ENCODE measurements at places on chromosomes 1 and 21.

DNA sequence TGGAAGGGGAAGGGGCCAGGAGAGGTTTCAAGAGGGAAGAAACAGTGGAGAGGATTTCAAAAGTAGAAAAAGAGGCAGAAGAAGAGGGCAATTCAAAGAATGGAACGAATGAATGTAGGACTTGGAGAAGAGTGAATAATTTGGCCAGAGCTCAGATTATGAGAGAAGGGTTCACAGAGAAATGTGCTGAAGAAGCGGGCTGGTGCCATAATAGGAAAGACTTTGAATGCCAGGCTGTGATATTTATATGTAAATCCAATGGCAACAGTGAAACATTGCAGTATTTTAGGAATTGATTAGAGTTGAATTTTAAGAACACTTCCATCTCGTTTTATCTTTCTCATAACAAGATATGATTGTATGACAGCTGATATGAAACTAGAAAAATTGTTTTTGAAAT is 36.0 kb upstream of the ANGPTL7 start:
- DNase-seq: no peak

GRCh38 chr1:23283667-23284602 is 60.1 kb downstream of the HNRNPR start:
- no peak for DNase-seq

- peak; percentile 72 for DNase-seq
These were observed 9.5 kb downstream of the CTSK start for GRCh38 chr1:150798525-150798924.

DNA sequence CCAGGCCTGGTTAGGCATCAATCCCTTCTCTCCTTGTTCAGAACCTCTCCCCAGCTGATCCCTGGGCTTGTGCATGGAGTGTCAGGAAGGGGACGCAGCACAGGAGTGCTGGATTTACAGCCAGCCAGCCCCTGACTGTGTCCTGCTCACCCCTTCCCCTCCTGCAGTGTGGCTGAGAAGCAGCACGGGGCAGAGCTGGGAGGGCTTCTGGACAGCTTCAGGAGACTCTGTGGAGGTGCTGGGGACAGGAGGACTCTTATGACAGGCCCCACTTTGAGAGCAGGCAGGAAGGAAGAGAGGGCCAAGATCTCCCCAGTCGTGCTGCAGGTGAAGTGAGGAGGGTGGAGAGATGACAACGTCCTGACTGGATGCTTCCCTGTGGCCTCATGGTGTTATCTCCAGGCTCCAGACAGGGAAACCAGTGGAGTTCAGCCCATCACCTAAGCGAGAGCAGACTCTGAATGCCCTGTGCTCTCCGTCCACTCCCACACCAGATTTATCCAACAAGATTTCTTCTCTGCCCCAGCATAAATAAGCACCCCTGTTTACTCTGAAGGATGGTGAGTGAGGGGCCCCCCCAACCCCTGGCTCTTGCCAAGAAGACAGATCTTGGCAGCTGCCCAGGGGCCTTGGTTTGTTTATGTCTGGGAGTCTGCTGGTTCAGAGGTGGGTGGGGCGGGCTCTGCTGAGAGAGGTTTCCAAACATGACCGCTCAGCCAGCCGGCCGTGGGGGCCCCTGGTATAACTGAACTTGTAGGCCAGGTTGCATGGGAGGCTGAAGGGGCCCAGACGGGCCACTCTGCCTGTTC is 21.3 kb downstream of the TMCC2 start:
- DNase-seq: peak; percentile 35

DNA sequence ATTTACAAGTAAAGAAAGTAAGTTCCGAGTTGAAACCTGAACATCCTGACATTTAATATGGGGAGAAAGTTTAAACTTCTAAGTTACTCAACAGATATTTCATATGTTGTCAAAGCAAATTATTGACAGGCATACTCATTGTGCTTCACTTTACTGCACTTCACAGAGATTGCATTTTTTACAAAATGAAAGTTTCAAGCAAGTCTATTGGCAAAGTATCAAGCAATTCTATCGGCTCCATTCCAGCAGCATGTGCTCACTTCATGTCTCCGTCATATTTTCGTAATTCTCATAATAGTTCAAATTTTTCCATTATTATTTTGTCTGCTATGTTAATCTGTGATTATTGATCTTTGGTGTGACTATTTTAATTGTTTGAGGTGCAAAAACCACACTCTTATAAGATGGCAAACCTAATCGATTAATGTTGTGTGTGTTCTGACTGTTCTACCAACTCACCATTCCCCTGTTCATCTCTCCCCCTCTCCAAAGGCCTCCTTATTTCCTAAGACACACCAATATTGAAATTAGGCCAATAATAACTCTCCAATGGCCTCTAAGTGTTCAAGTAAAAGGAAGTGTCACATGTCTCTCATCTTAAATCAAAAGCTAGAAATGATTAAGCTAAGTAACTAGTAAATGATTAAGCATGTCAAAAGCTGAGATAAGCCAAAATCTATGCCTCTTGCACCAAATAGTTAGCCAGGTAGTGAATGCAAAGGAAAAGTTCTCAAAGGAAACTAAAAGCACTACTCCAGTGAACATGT is 68.2 kb upstream of the BCL9 start:
- DNase-seq: no peak

- no peak for DNase-seq
These were observed 1.4 kb downstream of the TRAPPC10 start for GRCh38 chr21:44013380-44014088.

DNA sequence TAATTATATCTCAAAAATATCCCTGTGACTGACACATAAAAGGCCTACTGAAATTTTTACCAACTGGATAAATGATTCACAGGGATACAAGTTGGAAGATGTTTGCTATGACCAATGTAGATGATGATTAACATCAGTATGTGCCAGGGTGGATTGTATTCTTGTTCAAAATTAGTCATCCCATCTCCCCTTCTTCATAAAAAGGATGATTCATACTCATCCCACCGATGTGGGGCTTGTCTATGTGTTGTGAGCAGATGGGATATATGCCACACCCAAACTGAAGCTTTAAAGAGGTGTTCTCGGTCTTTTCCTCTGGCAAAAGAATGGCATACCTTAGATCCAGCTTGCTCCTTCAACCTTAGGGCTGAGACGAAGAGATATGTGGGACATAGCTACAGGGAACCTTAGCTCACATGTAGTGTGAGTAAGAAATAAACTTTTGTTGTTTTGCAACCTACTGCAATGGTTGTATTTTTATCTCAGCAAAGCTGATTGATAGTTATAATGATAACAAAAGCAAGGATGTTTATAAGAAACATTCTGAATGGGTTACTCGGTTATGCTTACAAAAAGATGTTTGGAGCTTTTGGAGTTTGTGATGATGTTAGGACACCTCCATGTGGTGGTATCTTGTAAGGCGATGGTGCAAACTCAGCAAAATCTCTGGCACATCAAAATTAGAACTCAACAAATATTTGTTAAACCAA is 29.4 kb downstream of the SPATA17 start:
- DNase-seq: no peak

GRCh38 chr1:27668808-27669723 is 2.9 kb downstream of the IFI6 start:
- peak; percentile 6 for DNase-seq

- no peak for DNase-seq
These were observed 135.8 kb upstream of the COL6A1 start for GRCh38 chr21:45845770-45846090.

DNA sequence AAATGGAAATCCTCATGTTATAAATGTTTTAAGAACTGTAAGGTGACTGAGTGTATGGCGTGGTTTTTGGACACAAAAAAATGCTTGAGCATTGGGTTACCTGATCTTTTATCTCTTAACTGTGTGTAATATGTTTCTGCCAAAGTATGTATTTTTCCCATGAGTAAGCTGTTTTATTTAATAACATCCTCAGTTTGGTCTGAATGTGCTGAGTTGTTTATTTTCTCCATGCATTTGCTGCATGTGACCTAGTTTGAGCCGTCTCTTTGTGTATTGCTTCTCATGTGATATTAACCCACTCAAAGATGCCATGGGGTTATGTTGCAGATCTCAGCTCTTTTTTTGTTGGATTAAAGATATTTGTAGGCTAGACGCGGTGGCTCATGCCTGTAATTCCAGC is 6.1 kb upstream of the LYPLA2 start:
- DNase-seq: no peak

DNA sequence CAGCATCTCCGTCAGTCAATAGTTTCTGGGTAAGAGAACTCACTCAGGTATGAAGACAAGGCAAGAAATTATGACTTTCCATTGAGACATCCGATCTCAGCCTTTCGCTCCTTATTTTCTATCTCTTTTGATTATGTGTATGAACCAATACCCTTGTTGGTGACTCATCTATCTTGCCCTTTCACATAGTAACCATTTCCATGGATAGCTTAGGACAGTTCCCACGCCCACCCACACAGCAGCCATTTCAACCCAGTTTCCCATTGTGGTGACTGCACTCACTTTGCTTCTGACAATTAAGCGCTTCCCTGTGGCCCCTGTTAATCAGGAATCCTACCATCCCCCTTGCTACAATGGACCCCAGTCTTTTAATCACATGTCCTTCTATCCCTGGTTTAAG is 210.6 kb upstream of the ADGRL2 start:
- DNase-seq: no peak

DNA sequence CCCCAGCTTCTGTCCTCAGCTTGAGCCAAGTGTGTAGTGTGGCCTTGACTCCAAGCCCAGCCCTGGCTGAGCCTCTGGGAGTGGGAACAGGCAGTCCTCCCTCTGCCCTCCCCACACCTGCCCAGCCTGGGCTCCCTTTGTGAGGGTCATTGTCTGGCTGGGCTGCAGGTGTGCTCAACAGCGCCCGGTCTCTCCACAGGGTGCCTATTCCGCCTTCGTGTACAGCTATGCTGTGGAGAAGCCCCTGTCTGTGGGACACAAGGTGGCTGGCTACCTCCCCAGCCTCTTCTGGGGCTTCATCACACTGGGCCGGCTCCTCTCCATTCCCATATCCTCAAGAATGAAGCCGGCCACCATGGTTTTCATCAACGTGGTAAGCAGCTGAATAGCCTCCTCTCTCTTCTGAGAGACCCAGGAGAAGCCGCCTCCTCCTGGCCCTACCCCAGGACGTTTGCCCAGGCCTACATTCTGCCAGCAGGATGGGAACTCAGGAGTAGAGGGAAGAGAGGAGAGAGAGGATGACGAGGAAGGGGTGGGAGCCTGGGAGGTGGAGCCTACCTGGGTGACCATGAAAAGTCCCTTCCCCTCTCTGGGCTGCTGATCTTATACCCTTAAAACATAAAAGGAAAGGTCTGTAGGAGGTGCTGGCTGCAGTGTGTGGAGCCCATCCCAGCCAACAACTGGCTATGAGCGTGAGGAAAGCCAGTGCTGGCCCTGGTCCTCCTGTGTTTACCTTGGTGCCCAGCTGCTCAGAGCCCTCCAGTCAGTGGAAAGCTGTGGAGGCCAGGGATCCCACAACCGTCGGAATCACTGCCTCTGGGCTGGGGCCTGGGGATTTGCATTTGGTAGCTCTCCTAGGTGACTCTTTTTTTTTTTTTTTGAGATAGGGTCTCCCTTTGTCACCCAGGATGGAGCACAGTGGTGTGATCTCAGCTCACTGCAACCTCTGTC is 45.7 kb downstream of the ELK4 start:
- no peak for DNase-seq

- no peak for DNase-seq
These were observed 543 bp downstream of the ABCB10 start for GRCh38 chr1:229557913-229558414.

- DNase-seq: peak; percentile 27
These were observed 14.0 kb upstream of the CDA start for GRCh38 chr1:20574686-20575540.

- no peak for DNase-seq
These were observed 50.4 kb upstream of the CXADR start for GRCh38 chr21:17462276-17462981.

- DNase-seq: no peak
These were observed 69.3 kb upstream of the WARS2 start for GRCh38 chr1:119209596-119210295.

- DNase-seq: no peak
These were observed 872 bp downstream of the BRINP2 start for GRCh38 chr1:177171536-177172123.

DNA sequence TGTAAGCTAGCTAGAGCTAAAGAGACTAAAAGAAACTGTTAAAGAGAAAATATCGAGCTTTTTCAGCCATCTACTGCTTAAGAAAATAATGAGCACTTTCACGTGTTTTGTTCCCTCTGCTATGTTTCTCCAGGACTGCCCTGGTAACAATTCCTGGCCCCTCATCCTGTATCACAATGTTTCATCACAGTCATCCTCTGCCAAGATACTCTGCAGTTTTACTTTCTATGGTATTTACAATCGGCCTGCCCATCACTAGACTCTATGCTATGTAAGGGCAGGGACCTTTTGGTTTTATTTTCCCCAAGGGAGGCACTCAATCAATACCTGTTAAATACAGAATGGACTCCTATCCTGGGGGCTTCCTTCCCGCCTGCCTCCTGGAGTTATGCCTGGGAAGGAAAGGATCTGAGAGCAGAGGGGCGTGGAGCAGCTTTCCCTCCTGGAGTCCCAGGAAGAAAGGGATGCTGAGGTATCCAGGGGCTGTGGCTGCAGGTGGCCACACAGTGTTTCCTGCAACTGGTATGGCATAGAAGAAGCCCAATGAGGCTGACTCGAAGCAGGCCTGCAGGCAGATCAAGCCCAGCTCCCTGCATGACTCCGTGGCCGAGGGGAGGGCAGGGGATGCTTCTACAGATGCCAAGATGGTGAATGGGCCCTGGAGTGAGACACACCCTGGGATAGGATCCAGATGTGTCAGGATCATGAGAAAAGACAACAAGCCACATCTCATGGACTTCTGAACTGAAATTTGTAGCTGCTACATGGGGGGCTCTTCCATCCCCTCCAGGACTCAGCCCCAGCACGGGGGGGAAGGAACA is 52.9 kb downstream of the MATN1 start:
- no peak for DNase-seq

GRCh38 chr1:199394856-199395255 is 632.7 kb upstream of the NR5A2 start:
- DNase-seq: no peak

- DNase-seq: peak; percentile 29
These were observed 353.7 kb upstream of the GREM2 start for GRCh38 chr1:240965581-240966091.

- DNase-seq: no peak
These were observed 2.6 kb downstream of the SLAMF8 start for GRCh38 chr1:159829273-159829634.

- no peak for DNase-seq
These were observed 64.1 kb upstream of the WDR26 start for GRCh38 chr1:224498574-224499170.

DNA sequence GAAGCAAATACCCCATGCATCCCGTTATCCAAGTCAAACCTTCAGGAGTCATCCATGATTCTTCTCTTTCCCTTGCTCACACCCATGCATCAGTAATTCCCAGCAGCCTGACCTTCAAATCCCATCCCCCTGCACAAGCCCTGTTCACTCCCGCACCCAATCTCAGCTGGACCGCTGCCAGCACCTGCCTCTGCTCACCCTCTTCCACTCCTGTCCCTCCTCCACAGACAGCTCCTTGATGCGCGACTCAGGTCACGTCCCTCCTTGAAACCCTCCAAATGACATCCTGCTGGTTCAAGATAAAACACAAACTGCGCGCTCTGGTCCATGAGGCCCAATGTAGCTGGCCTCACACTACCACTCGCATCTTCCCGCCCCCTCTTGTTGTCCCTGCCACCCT is 43.4 kb upstream of the MPZL1 start:
- DNase-seq: no peak

GRCh38 chr21:45378258-45378966 is 26.6 kb upstream of the COL18A1 start:
- DNase-seq: no peak

- no peak for DNase-seq
These were observed 9.6 kb upstream of the SPRR2F start for GRCh38 chr1:153122831-153123421.

GRCh38 chr1:246096356-246096755 is 410.7 kb downstream of the SMYD3 start:
- DNase-seq: no peak

Measured in NCI-H2029 treated with DMSO at 0.1 percent for 48 hours (cell line).